ENCODE measurements at places on chromosomes 1 and 21.

DNA sequence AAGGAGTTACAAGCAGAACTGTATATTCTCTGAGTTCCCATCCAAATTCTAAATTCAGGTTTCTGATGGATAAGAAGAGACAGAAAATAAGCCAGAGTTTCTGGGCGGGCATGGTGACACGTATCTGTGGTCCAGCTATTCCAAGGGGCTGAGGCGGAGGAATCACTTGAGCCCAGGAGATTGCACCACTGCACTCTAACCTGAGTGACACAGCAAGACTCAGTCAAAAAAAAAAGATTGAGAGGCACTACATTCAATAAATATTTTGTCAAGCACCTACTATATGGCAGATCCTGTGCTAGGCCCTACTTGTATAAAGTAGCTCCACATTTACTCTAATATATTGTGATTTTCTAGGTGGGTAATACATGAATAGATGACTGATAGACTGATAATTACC, 6.4 kb upstream of the FRRS1 start:
- DNase-seq = no peak

GRCh38 chr21:44850208-44850800, 23.2 kb downstream of the PTTG1IP start:
- DNase-seq = no peak

- no peak for DNase-seq
Measured at GRCh38 chr1:19317126-19317910, 5.2 kb downstream of the SLC66A1 start.

DNA sequence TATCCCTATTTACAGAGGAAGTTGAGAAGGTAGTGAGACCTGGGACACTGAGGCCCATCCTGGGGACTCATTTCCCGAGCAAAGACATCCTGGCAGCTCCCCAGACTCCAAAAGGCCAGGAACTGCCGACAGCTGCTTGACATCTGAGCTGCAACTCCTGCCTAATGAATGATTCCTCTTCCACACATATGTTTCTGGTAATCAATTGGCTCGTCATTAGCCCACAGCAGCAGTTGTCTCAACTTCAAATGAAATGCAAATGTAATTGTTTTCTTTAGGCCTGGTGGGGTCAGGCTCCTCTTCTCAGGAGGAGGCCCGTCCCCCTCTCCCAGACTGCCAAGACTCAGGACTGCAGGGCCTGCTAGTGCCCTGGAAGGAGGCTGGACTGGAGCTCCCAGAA, 61.8 kb upstream of the DISP3 start:
- no peak for DNase-seq

GRCh38 chr1:28956038-28956464, 41.7 kb downstream of the EPB41 start:
- DNase-seq = no peak

DNA sequence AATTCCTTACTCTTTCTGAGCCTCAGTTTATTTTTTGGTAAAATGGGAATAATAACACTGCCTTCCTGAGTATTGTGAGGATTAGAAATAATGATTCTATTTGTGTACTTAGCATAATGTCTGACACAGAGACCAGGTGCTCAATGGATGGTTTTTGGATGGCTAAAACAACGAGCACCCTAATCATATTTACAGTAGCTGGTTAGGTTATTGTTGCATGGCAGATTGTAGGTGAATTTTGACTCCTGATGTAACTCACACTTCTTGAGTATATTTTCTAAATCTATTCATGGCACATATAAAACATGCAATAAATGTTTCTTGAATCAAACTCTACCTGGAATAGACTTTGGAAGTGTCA, 11.9 kb upstream of the DUSP10 start:
- DNase-seq = no peak

- DNase-seq = no peak
Measured at GRCh38 chr1:179767996-179768395, 24.9 kb downstream of the FAM163A start.

GRCh38 chr1:237482777-237483176, 407.9 kb downstream of the ZP4 start:
- no peak for DNase-seq

DNA sequence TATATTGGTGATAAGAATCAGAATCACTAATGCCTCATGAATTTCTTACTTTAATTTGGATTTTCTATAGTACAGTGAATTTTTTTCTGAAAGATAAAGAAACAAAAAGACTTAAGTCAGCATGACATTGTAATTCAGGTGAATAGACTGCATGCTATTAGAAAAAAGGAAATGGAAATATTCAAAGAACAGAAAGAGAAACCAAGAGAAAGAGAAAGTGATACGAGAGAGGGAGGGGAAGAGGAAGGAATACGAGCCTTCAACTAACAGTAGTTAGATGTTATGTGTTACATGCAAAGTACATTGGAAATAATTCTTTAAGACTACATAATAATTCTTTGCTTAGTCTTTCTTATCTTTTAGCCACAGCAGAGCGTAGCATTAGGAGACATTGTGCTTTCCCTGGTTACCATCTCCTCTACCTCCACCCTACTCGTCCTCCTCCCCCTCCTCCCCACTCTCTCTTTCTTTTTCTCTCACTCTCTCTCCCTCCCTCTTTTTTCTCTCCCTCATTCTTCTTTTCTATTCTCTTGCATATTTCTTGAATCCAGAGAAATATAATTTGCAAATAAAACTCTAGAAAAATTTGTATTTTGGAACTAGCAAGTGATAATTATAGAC, 46.4 kb upstream of the ADGRL4 start:
- DNase-seq = no peak

DNA sequence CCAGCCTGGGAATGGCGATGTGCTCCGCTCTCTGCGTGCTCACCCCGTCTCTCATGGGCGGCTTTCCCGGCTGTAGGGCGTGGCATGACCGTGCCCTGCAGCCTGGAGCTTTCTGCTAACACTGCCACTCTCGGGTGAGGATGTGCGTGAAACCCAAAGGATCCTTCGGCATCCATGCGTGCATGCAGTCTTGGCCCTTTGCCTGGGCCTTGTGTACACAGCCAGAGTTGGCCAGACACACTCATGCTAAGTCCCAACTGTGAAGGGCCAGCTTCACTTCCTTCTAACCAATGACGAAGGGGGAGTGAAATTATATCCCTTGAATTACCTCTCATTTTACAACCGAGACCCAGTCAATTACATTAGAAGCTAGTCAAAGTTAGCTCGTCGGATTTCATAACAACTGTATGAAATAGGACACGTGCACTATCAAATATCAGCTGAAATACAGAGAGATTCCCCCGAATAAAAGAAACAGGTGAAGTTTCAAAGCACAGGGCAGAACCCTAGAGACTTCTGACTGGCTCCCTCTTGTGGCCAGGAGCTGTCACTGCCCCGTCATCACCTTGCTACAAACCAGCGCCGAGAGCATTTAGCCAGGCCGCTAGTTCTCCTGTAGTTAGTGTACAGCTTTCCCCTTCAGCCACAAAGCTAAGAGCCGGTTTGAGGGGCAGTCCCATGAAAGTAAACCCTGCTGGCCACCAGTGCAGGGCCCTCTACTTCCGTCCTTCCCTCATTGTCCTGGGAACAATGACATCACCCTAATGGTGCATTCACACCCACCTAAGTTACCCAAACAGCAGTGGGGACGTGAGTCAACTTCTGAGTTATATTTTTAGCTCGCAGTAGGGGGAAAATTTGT, 63.4 kb upstream of the COA6 start:
- peak; percentile 53 for DNase-seq

DNA sequence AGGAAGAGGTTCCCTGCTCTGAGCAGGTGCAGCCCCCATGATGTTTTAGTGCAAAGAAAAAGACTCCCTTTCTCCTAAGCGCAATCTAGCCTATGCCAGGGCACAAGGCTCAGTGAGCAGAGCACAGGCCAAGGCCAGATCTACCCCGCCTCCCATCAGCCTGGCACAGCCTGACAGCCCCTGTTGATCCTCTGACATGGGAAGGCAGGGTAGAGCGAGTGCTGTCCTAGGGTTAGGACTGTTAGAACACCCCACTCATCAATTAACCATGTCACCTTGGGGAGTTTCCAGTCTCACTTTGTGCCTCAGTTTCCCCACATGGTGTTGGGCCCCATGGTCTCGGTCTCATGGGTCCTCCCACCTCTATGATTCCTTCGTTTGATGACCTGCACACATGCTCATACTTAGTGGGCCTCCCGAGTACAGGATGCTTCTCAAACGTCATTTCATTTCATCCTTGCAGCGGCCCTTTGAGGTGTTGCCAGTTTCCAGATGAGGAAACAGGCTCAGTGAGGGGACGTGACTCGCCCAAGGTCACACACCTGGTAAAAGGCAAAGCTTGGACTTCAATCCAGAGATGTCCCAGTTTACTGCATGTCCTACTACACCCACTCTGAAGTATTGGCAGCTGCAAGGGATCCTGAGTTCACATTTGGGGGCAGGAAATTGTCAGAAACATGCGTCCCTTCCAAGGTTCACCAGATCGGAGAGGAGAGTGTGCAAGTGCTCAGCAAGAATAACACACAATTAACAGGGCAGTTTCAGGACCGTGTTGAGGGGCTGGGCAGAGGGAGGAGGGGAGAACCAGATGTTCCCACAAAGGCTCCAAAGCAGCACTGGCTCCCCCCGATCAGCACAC, 213.3 kb downstream of the TRABD2B start:
- no peak for DNase-seq
